NCI-H1417 (cell line): ENCODE measurements at places on chromosomes 7 and 10.
A peak's percentile ranks its signal among the peaks of the same experiment; 100 is the strongest.

GRCh38 chr10:97171001-97171400, 14.8 kb downstream of the SLIT1 start:
- no peak for DNase-seq

DNA sequence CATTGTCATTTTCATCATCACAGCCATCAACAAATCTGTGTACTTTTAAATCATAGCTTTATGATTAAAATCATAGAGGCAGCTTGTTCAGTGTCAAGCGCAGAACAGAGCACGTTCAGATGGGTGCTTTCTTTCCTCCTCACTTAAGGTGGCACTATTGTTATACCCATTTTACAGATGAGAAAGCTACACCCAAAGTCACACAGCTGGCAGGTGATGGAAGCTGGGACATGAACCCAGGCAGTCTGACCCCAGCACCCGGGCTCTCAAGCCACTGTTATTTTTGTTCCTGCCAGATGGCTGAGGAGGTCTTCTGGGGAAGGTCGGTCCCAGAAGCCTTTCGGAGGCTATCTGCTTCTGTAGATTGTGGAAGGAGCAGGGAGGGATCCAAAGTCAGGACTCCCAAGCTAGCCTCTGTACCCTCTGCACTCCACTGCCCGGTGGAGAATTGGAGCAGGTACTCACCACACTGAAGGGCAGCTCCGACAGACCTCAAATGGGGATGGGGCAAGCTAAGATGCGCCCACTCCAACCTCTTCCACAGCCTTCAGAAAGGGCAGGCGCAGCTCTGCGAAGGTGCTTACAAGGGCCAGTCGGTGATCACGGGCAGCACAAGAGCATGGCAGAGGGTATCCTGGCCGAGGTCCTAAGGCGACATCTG, 610 bp downstream of the AVPI1 start:
- no peak for DNase-seq

- peak; percentile 1 for DNase-seq
Observed at GRCh38 chr10:19168584-19168983, 120.0 kb downstream of the MALRD1 start.

DNA sequence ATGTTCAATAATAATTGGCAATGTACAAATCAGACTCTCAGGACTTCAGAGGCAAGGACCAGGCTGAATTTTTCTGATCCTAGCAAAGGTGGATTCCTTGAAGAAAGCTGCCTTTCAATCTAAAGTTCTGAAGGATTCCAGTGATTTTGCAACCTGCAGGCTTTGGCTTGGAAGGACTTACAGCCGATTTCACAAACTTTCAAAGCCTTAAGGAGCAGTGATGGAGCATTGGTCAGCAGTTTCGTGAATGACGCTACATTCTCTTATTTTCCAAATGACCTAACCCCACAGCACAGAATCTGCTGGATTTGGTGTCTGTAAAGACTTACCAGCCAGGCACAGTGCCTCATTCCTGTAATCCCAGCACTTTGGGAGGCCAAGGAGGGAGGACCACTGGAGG, 167.5 kb downstream of the ARHGAP12 start:
- DNase-seq, result no peak

DNA sequence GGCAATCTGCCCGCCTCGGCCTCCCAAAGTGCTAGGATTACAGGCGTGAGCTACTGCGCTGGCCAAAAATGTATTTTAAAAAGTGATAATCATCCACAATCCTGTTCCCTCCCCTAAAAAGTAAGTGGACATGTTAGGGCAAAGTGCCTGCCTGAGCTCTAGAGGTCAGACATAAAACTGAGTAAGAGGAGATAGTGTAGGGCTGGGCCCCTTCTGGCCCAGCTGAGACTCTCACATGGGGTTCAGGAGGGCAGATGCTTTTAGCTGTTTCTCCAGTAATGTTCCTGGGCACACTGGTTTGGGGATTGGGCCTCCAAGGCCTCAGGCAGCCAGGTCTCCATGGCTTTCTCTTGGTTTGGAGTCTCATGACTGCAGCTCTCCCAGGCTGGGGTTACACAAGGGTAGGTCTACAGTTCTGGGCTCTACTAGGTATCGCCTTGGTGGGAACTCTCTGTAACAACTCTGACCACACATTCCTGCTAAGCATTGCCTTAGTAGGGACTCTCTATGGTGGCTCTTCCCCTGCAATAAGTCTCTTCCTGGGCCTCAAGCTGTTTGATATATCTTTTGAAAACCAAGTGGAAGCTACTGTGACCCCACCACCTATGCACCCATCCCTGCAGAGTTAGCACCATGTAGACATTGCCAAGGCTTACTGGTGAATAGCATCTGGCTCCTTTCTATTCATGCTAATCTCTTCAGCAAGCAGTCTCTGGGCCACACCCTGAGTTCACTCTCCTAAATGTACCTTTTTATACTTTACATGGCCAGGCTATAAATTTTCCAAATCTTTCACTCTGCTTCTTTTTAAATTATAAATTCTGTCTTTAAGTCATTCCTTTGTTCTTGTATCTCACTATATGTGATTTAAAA, 6.9 kb upstream of the NUDCD3 start:
- no peak for DNase-seq

GRCh38 chr7:158655931-158656441, 48.6 kb downstream of the NCAPG2 start:
- DNase-seq, result peak; percentile 39

- no peak for DNase-seq
Observed at GRCh38 chr10:92181575-92181974, 109.3 kb downstream of the CPEB3 start.

DNA sequence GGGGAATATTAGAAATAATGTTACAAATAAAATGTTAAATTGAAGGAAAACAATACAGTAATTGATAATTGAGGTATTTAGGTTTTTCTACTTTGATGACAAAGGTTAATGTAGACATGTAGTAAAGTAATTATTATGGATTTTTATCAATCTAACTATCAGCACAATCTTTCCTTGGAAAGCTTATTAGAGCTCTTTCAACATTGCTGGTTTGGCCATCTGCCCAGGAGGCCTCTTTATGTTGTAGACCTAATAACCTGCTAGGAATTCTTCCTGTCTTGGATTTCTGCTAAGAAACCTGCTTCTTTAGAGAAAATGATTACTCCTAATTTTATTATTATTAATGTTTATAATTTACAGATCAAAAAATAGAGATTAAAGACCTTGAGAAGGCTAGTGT, 78.9 kb downstream of the CHRM2 start:
- no peak for DNase-seq

DNA sequence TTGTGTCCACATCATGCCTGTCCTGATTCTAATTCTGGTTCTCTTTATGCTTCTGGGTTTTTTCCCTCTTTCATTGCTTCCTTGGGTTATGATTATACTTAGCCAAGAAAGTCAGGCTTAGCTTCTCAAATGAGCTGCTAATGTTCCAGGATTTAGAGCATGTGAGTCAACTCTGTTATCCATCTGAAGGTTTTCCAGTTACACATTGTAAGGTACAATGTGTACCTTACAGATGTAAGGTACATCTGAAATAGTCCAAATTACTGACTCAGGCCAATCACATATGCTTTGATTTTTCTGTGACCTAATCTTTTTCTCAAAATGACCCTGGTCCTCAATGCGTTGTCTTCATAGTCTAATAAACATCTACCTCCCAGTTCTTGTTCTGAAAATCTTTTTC, 13.3 kb upstream of the MIOS start:
- DNase-seq, result no peak

DNA sequence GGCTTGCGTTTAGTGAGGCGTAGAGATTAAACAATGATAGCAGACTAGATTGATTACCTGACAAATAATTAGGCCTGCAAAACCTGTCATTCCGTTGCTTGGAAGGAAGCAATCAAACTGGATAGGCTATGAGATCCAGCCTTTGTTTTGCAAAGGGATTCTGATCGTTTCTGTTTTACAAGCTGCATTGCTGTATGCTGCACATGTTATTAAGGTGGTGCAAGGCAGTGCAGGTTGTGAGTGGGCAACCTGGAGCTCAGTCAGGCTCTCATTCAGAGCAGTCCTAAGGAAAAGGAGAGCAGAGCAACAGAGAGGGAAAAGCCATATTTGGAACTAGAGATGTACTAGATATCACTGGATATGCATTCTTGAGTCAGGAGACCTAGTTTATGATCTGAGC, 6.9 kb upstream of the NOBOX start:
- DNase-seq, result no peak

DNA sequence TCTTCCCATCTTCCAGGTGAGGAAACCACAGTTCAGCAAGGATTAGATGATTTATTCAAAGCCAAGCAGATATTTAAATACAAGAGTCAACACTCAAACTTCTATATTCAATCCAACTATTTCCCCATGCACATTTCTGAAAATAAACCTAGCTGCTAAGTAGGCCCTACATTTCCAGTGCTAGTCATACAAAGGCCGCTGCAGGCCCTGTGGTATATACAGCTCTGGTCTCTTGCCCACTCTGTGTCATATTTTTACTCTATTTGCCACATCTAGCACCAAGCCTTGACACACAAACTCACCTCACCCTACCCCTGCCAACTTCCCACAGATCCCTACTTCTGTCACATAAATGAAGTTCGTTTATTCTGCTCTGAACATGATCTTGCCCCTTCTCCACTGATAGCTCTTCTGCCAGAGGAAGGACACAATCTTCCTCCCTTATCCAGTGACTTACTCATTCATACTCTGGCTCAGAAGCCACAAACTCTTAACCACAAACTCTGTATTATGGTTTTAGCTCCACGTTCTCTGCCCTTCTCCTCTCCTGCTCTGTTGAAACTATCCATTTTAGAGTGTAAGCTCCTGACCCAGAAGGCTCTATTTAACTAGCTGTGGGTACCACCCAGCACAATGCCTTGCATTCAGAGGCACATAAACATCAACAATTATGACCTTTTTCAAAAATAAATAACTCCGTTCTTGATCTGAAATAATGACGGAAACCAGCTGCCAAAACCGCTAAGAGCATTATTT, 180.7 kb downstream of the CPEB3 start:
- DNase-seq, result no peak

GRCh38 chr7:68629-69028, 123.7 kb upstream of the FAM20C start:
- no peak for DNase-seq

DNA sequence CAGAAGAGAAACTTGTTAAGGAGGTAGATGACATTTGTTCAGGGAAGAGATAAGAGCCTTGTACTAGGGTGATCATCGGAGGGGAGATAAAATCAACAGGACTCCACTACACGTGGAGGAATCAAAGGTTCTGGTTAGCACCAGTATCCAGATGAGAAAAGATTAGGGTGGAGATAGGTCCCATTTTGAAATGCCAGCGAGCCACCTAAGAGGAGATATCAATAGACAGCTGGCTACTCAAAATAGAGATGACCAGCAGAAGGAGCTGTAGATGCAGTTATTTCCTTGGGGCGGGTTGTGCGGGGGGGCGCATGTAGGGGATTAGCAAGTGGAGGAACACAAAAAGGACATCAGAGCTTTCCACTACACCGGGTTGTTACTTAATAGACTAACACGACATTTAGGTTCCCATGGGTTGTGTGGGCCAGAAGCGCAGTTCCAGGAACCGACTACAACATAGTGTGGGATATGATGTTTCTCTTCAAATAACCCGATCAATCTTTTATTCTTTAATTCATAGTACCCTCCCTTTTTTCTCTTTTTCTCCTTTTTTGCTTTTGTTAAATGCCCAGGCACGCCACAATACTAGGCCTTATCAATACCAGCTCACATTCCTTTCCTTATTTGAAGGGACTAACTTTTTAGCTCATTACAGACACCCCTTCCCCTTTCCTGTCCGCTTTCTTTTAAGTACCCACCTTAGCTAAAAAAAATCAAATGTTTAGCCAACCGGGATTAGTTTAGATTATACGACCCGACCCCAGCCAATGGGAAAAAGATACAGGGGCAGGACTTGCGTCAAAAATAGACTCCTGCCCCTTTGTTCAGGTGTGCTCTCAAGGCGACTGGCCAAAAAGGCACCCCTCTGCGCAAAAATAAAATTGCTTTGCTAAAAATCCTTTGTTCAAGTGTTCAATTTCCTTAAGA, 2.0 kb upstream of the KIF11 start:
- DNase-seq, result peak; percentile 57

DNA sequence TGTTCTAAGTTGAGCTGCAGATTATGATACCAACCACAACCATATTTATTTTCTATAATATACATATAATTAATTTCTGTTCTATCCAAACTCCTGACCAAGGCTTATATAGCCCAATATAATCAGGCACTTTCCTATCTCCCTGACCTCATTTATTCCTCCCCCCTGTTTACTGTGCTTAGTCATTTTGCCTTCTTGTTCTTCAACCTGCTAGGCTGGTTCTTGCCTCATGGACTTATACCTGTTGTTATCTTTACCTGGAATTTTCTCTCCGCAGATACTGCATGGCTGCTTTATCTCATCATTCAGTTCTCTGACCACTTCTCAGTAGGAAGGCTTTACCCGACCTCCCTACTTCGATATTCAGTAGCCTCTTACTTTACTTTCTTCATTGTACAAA, 24.9 kb upstream of the FAM3C start:
- no peak for DNase-seq
